Kasumi-1 (cell line): ENCODE measurements at places on chromosomes 7 and 10.

GRCh38 chr10:75774783-75775490 is 343.5 kb downstream of the LRMDA start:
- no peak for DNase-seq

DNA sequence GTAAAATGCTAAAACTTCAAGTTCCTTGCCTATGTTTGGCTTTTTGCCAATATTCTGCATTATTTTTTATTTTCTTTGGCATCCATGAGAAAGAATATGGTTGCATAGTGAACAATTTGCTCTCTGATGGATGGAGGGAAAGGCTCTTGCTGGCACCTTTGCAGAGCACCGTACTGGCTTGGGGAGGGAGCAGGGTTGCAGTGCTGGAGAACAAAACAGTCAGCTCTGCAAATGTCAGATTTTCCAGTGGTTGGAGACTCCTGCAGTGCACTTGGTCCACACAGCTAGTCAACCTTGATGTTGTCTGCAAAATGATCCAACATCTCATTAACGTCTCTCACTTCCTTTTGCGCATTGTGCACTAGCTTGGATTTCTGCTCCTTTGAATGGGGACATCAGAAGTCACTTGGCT is 100.8 kb downstream of the ANLN start:
- no peak for DNase-seq

DNA sequence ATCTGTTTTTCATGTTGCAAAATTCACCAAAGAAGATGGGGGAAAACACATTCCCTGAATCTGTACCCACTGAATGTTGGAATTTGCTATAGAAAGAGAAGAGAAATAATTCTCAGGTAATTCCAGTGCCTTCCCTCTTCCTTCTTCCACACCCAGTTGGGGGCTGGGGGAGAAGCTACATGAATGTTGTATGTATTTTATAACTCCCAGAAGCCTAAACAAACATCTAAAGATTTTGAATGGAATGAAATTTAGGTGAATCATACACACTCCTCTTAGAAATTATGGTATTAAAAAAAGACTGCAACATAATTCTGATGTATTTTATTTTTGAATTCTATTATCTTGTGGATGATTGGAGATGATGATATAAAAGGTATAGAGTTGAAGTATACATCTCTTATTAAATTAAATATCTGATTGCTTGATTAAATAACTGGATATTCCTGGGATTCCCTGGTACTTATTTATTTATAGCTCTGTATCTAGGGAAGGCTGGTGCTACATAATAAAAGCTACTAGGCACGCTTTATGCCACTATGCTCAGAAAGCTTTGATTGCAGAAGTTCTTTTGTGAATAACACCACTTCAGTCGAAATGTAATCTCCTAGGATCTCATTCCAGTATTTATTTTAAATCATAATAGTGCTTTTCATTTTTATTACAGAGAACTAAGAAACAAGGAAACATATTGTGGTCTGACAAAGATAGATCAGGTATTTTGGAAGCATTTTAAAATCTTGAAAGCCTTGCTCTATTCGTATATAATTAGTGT is 98.5 kb downstream of the MCU start:
- DNase-seq: no peak

GRCh38 chr7:28107960-28108359 is 72.6 kb downstream of the JAZF1 start:
- DNase-seq: no peak

DNA sequence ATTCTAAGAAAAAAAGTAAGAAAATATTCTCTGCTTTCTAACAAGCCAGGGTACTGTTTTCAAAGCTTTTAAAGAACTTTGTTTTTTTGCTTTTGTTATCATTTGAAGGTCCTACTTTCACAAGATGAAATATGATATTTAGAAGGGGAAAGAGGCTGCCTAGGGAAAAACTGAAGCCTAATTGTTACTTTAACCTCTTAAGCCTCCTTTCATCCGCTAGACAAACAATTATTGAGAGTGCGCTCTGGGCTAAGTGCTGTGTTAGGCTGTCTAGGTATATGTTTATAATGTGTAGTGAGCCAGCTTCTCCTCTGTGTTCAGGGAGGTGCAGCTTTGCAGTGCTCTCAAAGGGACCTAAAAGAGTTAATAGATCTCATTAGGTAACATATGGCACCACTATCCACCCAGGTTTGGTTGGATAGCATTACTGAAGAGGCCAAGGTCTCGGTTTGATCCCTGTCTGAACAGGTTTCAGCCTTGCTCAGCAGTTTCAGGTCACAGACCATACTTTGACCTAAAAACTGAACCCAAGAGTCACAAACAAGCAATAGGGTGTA is 17.9 kb downstream of the PDK4 start:
- no peak for DNase-seq

DNA sequence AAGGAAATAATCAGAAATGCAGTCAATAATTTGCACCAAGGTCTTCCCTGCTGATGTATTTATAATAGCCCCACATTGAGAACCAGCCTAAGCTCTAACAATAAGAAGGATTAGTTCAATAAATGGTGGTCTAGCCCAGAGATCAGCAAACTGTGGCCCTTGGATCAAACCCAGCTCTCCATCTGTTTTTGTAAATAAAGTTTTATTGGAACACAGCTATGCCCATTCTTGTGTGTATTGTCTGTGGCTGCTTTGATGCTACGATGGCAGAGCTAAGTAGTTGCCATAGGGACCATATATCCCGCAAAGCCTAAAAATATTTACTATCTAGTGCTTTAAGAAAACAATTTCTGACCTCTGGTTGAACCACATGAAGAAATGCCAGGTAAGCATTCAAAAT is 154.9 kb downstream of the EMX2 start:
- DNase-seq: no peak

GRCh38 chr10:97850446-97850845 is 803 bp downstream of the GOLGA7B start:
- no peak for DNase-seq

GRCh38 chr10:133275684-133276092 is 980 bp downstream of the ADAM8 start:
- no peak for DNase-seq

DNA sequence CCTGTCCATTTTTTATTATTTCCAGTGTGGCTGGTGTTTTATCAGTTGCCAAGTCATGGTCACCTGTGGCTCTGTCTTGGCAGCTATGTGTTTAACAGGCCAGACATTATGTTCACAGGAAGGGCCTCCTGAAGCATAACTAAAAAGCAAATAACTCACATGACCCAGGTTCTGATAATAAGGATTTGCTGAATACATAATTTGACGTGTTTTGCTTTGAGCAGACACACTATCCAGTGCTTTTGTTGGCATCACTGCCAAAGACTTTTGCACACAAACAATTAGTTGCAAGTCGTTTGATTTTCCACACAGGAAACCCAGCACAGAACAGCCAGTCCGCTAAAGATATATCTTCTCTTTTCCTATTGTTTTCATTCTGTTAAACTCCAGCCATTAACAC is 173.6 kb downstream of the ARL4A start:
- DNase-seq: no peak

DNA sequence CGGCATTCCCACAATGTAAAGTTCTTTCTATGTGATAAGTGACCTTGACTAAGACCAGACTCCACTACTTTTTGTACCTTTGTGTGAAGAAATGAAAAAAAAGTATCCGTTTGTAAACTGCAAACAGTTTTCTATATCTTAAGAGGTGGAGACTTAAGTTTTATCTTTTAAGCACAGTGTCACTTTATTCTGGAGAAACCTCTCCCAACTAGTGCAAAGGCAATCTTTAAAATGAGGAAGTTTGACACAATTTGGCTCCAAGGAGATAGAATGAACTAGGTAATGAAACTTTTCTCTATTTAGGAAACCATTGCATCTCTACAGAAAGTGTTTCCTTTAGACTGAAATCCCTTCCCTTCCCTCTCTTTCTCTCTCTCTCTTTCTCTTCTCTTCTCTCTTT is 122.9 kb downstream of the SAMD9 start:
- DNase-seq: no peak

DNA sequence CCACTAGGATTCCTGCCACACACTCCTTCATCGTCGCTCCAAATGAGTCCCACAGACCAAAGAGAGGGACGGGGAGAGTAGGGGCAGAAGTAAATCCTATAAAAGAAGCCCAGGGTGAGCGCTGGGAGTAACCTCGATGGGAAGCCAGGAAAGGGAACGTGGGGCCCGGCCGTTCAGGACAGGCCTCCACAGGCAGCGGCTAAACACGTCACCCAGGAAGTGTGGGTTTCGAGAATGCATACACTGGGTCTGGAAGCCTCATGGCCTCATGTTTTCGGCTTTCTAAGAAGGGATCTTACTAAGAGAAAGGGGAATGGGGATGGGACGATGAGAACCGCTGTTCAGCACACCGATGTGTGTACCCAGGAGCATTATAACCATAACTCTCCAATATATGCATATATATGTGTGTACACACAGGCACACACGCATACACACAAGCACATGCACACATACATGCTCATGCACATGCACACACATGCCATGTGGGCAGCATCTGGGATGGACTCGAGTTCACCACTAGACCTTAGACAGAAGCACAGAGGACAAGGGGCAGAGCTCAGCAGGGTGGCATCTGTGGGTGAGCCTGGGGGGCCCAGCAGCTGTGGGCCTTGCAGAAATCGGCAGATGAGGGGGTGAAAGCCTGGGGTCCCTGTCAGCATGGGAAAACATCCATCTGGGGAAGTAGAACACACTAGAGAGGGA is 14.8 kb upstream of the CNPY1 start:
- DNase-seq: no peak

DNA sequence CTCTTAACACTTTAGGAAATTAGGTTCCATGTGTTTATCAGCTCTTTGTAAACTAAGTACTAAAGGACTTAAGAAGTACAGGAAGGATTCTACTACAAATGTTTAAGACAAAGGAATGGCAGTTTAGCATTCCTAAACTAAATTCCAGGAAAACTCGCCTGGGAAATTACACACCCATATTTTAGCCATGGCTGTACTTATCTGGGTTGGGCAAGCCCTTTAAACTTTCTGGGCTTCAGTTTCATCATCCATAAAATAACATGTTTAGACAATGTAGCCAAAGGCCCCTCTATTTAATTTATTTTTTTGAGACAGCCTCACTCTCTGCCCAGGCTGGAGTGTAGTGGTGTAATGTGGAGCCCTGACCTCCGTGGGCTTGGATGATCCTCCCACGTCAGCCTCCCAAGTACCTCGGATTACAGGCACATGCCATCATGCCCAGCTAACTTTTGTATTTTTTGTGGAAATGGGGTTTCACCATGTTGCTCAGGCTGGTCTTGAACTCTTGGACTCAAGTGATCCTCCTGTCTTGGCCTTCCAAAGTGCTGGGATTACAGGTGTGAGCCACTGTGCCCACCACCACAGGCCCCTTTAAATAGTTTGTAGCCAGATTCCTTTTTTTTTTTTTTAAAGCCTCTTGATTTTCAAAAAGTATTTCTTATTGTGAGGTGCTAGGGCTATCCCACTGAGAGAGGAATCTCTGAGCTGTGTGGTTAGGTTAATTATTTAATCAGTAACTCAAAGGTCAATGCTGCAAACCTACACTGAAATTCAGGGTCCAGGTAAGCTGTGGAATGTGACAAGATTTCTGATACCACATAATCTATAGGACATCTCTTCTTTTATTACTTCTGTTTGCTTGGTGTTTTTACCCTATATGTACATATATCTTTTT is 32.1 kb downstream of the TMEM60 start:
- no peak for DNase-seq

GRCh38 chr7:13797545-13797944 is 191.9 kb downstream of the ETV1 start:
- no peak for DNase-seq

DNA sequence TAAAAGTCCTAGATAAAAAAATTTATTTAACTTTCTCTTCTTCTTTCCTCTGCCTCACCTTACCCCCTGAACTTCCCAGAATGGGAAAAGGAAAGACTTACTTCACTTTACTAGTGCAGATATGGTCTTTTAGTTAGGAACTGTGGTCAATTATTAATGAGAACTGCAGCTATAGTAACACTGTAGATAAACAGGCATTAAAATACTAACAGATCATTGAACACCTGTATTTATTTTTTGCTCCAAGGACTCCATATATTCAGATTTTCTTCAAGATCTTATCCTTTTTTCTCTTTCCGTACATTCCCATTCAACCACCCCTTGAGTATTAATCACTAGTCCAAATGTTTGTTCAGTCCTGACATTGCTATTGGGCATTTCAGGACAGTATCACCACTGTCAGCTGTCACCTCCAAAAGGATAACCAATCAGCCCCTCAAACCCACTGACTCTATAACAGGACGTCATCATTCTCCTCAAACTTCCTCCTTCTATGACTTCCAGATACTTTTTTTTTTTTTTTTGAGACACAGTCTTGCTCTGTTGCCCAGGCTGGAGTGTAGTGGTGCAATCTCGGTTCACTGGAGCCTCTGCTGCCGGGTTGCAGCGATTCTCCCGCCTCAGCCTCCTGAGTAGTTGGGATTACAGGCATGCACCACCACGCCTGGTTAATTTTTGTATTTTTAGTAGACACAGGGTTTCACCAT is 4.2 kb downstream of the CPVL start:
- DNase-seq: no peak

- no peak for DNase-seq
Observed at GRCh38 chr10:107618504-107618994, 454.0 kb upstream of the SORCS1 start.

DNA sequence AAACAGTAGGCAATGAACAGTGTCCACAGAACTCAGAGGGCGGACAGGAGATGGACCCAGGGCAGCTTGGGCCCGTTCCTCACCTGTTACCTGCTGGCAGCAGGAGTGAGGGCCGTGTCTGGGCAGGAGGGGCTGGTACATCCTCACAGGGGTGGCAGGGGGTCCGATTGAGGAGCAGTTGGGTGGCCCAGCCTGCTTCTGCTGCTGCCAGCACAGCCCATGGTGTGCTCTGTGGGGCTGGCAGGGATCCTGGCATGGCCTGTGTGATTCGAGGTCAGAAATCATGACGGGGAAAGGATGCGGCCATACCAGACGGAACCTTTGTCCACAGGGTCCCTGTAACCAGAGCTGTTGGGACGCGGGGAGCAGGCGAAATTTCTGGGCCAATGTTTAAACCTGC is 49.6 kb downstream of the INPP5A start:
- DNase-seq: no peak

DNA sequence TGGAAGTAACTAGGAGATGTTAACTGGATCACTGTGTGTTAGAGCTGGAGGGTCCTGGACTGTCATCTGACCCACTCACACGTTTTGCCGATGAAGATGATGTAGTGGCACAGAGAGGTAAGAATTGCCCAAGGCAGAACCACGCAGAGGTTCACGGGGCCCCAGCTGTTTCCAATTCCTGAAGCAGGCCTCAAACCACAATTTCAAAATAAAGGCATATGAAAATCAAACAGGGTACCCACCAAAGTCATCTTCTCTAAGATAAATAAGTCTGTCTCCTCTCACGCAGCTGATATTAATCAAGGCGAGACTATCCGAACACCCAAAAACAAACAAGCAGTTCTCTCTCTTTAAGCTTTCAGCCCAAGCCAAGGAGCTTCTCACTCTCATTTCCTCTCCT is 113.3 kb upstream of the JCAD start:
- no peak for DNase-seq

DNA sequence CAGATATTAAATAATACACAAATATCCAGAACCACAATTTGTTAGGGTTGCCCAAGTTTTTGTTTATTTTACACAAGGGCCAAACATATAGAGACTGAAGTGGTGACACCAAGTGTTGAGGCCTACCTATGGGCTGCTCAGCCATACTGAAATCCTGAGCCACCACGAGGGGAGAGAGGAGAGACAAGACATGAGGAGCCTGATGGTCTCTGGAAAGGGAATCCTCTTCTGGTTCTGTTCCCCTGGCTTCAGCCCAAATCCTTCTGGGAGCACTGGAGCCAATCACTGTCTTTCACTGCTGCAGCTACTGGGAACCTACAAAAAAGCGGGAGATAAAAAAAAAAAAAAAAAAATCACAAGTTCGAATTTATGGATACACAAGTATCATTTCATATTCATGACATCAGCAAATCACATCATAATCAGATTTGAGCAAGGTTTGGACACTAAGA is 1.9 kb downstream of the SKIDA1 start:
- peak; percentile 29 for DNase-seq
